CD4-positive, CD25-positive, alpha-beta regulatory T cell (primary cell): ENCODE measurements at places on chromosomes 2 and 18. TPM values are rescaled to one million over a fixed set of nuclear protein-coding genes. Genes with fewer than 3 reads are reported as not detected.

Gene PLB1
- 0.08 TPM for polyA plus RNA-seq

Gene CDH2
- not detected for polyA plus RNA-seq

Gene PTPRN
- polyA plus RNA-seq, result not detected

Gene USP40
- 5.4 TPM for polyA plus RNA-seq

Gene CHAC2
- polyA plus RNA-seq, result 5.2 TPM

Gene STPG4
- not detected for polyA plus RNA-seq

Gene CFLAR
- polyA plus RNA-seq, result 118 TPM

Gene AGXT
- polyA plus RNA-seq, result not detected

Gene LOXL3
- not detected for polyA plus RNA-seq

Gene CKAP2L
- 0.95 TPM for polyA plus RNA-seq

Gene ALPI
- not detected for polyA plus RNA-seq

Gene C1GALT1C1L
- polyA plus RNA-seq, result 0.30 TPM

Gene LAMA1
- not detected for polyA plus RNA-seq

Gene FBLN7
- polyA plus RNA-seq, result 40.2 TPM

Gene SRD5A2
- polyA plus RNA-seq, result not detected

Gene FBXO36
- 1.3 TPM for polyA plus RNA-seq

Gene CAVIN2
- polyA plus RNA-seq, result not detected

Gene STK39
- 7.6 TPM for polyA plus RNA-seq

Gene GALNT13
- not detected for polyA plus RNA-seq

Gene MEIS1
- not detected for polyA plus RNA-seq

Gene GREB1L
- 0.10 TPM for polyA plus RNA-seq

Gene VSNL1
- not detected for polyA plus RNA-seq

Gene NT5C1B
- 0.46 TPM for polyA plus RNA-seq

Gene SERPINB10
- not detected for polyA plus RNA-seq

Gene SPATA3
- polyA plus RNA-seq, result not detected

Gene D2HGDH
- 2.8 TPM for polyA plus RNA-seq

Gene MLPH
- not detected for polyA plus RNA-seq
